ENCODE measurements at places on chromosomes 11 and 22. TPM values are rescaled to one million over a fixed set of nuclear protein-coding genes. Genes with fewer than 3 reads are reported as not detected.

GRCh38 chr11:129302386-129303101 lies 73.1 kb upstream of the BARX2 start:
- no peaks in the 10 kb centered on the region for H3K4me1 ChIP-seq
- peaks cover 56% of the 10 kb centered on the region for H3K27me3 ChIP-seq
- H3K36me3 ChIP-seq, result no peaks in the 10 kb centered on the region
- no peak overlapping the region for H3K27ac ChIP-seq
- H3K4me3 ChIP-seq, result no peak overlapping the region

GRCh38 chr22:33418484-33418883 lies 360.3 kb upstream of the SYN3 start:
- peaks cover 8% of the 10 kb centered on the region for H3K36me3 ChIP-seq
- H3K4me1 ChIP-seq, result peaks cover 9% of the 10 kb centered on the region
- no peaks in the 10 kb centered on the region for H3K27me3 ChIP-seq
- H3K4me3 ChIP-seq, result no peak overlapping the region
- DNase-seq, result no peak
- H3K27ac ChIP-seq, result no peak overlapping the region

The OR1S2 gene
- total RNA-seq, result not detected

DNA sequence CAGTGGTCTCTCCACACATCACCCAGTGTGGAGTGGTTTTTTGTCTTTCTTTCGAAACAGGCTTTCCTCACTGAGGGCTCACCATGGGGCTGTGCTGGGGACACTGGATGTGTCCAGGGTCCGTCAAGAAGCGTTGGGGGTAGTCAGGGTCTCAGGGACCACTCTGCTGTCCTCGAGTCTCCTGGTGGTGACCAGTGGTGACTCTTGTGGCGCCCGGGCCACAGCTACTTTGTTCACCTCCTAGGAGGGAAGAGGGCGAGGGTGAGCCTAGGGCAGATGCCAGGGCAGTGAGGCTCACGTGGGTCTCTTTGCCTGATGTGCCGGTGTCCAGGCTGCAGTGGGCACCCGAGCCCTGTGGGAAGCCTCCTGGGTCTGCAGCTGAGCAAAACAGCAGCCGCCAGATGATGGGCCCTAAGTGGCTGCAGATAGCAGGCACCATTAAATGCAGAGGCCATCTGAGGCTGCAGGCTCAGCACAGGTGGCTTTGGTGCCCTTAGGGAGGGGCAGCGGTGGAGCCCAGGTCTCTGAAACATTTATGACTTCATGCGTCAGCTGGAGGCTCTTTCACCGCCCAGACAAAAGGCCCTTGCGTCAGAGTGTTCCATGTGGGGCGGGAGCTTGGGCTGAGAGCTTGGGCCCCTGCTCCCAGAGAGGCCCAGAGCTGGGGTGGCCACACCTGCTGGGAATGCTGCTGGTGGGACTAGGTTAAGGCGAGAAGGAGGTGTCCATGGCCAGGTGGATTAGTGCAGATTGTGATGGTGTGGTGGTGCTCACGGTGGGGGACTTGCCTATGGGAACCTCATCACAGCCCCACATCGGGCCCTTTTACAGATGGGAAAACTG lies 29.5 kb downstream of the KCNQ1 start:
- H3K27me3 ChIP-seq, result peaks cover 12% of the 10 kb centered on the region
- peak; percentile 49 for DNase-seq
- peaks cover 38% of the 10 kb centered on the region for H3K4me1 ChIP-seq
- H3K4me3 ChIP-seq, result no peak overlapping the region
- H3K36me3 ChIP-seq, result no peaks in the 10 kb centered on the region
- H3K27ac ChIP-seq, result peak overlapping the region; percentile 66

GRCh38 chr11:112156153-112156955 lies 7.5 kb downstream of the IL18 start:
- H3K4me1 ChIP-seq, result peaks cover 7% of the 10 kb centered on the region
- no peak overlapping the region for H3K27ac ChIP-seq
- H3K4me3 ChIP-seq, result no peak overlapping the region

DNA sequence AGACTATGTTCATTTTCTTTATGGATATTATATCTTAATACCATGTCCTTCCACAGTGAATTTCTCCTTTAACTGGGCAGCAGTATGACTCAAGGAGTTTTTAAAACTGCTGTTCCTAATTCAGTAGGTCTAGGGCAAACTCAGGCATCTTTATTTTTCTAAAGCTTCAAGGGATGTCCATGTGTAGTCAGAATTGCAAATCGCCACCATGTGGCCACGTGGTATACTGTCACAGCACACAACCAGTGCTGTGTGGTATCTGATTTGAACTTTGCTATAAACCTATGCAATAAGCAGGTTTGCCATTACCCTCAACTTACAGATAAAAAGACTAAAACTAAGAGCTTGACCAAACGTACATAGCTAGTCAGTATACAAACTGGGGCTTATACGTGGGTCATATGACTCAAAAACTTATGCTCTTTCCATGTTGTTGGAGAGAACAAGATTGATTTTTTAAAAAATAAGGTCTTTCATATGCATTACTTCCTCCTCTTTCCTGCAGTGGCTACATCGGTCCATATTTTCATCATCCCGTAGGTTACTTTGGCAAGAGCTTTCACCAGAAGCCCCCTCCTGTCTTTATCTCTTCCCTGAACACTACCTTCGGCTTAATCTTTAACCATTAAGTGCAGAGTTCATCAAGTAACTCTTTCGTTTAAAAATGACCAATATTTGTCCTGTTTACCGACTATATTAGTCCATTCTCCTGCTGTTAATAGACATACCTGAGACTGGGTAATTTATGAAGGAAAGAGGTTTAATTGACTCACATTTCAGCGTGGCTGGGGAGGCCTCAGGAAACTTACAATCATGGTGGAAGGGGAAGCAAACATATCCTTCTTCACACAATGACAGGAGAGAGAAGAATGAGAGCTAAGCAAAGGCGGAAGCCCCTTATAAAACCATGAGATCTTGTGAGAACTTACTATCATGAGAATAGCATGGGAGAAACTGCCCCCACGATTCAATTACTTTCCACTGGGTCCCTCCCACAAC lies 8.0 kb upstream of the HTATIP2 start:
- H3K4me3 ChIP-seq, result no peak overlapping the region
- H3K27me3 ChIP-seq, result no peaks in the 10 kb centered on the region
- H3K27ac ChIP-seq, result no peak overlapping the region
- no peaks in the 10 kb centered on the region for H3K36me3 ChIP-seq
- DNase-seq, result no peak
- no peaks in the 10 kb centered on the region for H3K4me1 ChIP-seq

The MS4A7 gene
- 13.1 TPM for total RNA-seq

DNA sequence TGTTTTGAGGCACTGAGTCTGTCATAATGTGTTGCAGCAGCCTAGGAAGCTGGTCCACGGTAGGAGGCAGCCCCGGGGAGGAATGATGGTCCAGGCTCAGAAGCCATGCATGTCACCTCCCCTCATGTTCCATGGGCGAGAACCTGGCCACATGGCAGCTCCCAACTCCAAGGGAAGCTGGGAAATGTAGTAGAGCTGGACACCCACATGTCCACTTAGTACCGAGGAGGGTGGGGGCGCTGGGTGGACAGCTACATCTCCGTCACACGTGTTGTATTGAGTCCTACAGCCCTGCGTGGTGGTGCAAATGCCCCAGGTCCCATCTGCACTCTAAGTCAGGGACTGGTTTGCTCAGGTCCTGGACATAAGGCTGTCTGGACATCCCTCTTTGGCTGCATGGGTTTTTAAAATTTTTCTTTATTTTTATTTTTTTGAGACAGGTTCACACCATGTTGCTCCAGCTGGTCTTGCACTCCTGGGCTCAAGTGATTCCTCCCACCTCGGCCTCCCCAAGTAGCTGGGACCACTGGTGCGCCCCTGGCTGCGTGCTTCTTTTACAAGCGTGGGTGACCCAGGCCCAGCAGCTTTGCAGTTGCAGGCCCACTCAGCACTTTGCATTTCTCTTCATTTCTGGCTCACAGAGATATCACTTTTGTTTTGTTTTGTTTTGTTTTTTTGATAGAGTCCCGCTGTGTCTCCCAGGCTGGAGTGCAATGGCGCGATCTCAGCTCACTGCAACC lies 3.9 kb upstream of the CTTN start:
- no peak overlapping the region for H3K27ac ChIP-seq
- peaks cover 4% of the 10 kb centered on the region for H3K36me3 ChIP-seq
- H3K4me1 ChIP-seq, result peaks cover 26% of the 10 kb centered on the region
- no peak for DNase-seq

GRCh38 chr11:45543808-45544422 lies 121.5 kb downstream of the CHST1 start:
- H3K4me1 ChIP-seq, result no peaks in the 10 kb centered on the region
- no peak overlapping the region for H3K27ac ChIP-seq
- H3K27me3 ChIP-seq, result peaks cover 42% of the 10 kb centered on the region
- no peak for DNase-seq
- no peaks in the 10 kb centered on the region for H3K36me3 ChIP-seq

DNA sequence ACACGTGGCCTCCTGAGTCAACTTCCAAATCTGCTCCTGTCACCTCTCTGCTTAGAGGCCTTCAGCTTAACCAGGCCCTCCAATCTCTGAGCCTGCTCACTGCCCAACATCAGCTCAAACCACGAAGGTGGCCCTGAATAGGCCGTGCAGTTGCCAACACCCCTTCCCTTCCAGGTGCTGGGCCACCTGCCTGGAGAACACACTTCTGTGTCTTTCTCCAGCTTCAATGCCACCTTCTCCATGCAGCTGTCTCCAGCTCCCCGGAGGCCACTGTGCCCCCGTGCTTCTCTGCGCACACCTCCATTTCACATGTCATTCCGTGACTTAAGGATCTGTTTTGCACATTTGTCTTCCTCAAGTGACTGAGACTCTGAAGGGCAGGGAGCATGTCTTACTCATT lies 5.3 kb downstream of the RELA start:
- H3K27ac ChIP-seq, result no peak overlapping the region
- H3K4me1 ChIP-seq, result peaks cover 64% of the 10 kb centered on the region
- peaks cover 77% of the 10 kb centered on the region for H3K36me3 ChIP-seq

The SCGB1C1 gene
- total RNA-seq, result not detected

The XKR3 gene
- not detected for total RNA-seq

- peaks cover 10% of the 10 kb centered on the region for H3K36me3 ChIP-seq
- peaks cover 76% of the 10 kb centered on the region for H3K4me1 ChIP-seq
- H3K27ac ChIP-seq, result peak overlapping the region; percentile 23
Observed at GRCh38 chr11:44243595-44244343, 66.2 kb downstream of the ALX4 start.

The GAB4 gene
- not detected for total RNA-seq

- no peaks in the 10 kb centered on the region for H3K27me3 ChIP-seq
- DNase-seq, result no peak
- no peaks in the 10 kb centered on the region for H3K4me1 ChIP-seq
- H3K36me3 ChIP-seq, result peaks cover 91% of the 10 kb centered on the region
- no peak overlapping the region for H3K4me3 ChIP-seq
Observed at GRCh38 chr11:117191680-117192400, 7.3 kb upstream of the TAGLN start.

The RIBC2 gene
- total RNA-seq, result not detected

- H3K36me3 ChIP-seq, result no peaks in the 10 kb centered on the region
- no peaks in the 10 kb centered on the region for H3K27me3 ChIP-seq
- no peak overlapping the region for H3K4me3 ChIP-seq
- H3K27ac ChIP-seq, result no peak overlapping the region
- peaks cover 35% of the 10 kb centered on the region for H3K4me1 ChIP-seq
Observed at GRCh38 chr11:44978274-44978960, 27.7 kb upstream of the TP53I11 start.

The FAM83F gene
- 4.4 TPM for total RNA-seq

The SMPD1 gene
- total RNA-seq, result 49.7 TPM

GRCh38 chr11:8039530-8040260 lies 41.3 kb upstream of the TUB start:
- no peak for DNase-seq
- no peaks in the 10 kb centered on the region for H3K27me3 ChIP-seq
- H3K27ac ChIP-seq, result no peak overlapping the region
- H3K4me3 ChIP-seq, result no peak overlapping the region

The GUCY1A2 gene
- 10.2 TPM for total RNA-seq

The RAPSN gene
- total RNA-seq, result 2.2 TPM
